ENCODE measurements at places on chromosomes 4 and X.

GRCh38 chr4:71732706-71733105 lies 51.2 kb downstream of the GC start:
- DNase-seq, result no peak

- DNase-seq, result no peak
Observed at GRCh38 chr4:41430792-41431191, 107.2 kb upstream of the LIMCH1 start.

DNA sequence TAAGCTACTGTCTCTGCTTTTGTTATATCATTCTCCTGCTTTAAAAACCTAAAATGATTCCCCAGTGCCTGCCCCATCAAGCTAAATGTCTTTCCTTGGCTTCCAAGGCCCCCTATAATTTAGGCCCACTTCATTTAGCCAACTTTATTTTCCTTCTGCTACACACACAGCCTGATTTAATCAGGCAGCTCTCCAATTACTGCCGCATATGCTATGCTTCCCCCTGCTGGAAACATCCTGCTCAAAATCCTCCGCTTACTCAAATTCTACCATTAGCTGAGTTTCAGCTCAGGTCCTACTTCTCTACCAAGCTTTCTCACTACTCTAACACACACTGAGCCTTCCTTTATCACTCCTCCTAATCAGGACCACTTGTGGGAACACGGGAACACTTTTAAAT lies 17.0 kb downstream of the LAMP2 start:
- DNase-seq, result no peak

GRCh38 chr4:15891312-15891711 lies 47.2 kb downstream of the FGFBP1 start:
- DNase-seq, result no peak

Data from DMS79 treated with DMSO at 0.1 percent for 48 hours (cell line).